Right ventricle myocardium superior (tissue), 1 donor: ENCODE measurements at places on chromosomes 12 and 14. TPM values are rescaled to one million over a fixed set of nuclear protein-coding genes. Genes with fewer than 3 reads are reported as not detected.
A peak's percentile ranks its signal among the peaks of the same experiment; 100 is the strongest.

The ASCL1 gene
- total RNA-seq, result not detected

The TRIM9 gene
- total RNA-seq, result 0.40 TPM

- no peak for DNase-seq
These were observed 19.9 kb downstream of the SLC35F4 start for GRCh38 chr14:57845802-57846531.

DNA sequence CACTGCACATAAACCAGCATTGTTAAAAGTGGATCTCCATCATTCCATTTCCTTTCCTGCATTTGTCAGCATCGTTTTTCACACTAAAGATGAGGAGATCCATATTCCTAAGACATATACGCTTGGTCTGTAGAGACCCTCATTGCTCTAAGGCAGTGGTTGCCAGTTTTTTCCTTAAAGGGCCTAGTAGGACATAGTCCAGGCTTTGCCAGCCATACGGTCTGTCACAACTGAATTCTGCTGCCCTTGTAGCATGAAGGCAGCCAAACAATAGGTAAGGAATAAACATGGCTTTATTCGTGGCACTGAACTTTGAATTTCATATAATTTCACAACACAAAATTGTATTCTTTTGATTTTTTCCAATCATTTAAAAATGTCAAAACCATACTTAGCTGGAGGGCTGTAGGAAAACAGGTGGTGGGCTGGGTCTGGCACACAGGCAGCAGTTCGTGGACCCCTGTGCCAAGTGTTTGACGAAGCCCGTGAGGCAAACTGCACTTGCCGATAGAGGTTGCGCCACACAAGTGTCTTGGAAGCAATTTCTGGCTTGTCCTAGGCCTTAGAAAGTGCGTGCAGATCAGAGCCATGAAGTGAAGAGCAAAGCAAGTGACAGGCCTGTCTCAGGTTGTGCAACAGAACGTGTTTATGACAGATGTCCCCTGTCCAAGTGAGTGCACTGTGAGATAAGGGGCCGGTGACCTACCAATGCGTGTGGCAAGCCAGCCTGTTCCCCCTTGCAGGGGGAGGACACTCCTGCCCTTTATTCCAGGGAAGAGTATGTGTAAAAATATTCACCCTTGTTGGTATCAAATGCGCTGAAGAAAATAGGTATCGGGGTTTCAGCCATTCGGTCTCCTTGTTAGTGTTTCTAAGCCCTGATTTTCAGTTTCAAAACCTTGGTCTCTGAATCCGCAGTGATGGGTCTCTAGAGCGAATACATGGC, 916 bp upstream of the CHPT1 start:
- peak; percentile 80 for DNase-seq

The TC2N gene
- total RNA-seq, result 11.1 TPM

- DNase-seq, result no peak
These were observed 34.5 kb upstream of the RIC8B start for GRCh38 chr12:106739815-106740530.

The ITGA7 gene
- total RNA-seq, result 437 TPM

DNA sequence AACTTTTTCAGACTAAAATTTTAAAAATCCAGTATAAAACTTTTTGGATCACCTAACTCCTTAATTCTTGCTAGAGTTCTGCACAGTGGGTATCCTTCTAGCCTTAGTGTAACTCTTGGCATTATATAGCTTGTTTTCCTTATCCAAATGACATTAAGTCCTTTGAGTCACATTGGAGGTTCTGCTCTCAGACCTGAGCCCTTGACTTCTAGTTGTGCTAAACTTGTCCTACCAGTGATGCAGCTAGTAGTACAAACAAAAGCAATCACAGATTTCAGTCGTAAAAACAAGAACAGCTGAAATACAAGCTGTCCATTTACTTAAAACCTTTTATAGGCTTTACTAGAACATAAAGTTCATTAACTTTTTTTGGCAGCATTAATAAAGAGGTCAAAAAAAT, 10.5 kb downstream of the ZBTB1 start:
- DNase-seq, result no peak
